ENCODE measurements at places on chromosomes 13 and 19. TPM values are rescaled to one million over a fixed set of nuclear protein-coding genes. Genes with fewer than 3 reads are reported as not detected.
A peak's percentile ranks its signal among the peaks of the same experiment; 100 is the strongest.

DNA sequence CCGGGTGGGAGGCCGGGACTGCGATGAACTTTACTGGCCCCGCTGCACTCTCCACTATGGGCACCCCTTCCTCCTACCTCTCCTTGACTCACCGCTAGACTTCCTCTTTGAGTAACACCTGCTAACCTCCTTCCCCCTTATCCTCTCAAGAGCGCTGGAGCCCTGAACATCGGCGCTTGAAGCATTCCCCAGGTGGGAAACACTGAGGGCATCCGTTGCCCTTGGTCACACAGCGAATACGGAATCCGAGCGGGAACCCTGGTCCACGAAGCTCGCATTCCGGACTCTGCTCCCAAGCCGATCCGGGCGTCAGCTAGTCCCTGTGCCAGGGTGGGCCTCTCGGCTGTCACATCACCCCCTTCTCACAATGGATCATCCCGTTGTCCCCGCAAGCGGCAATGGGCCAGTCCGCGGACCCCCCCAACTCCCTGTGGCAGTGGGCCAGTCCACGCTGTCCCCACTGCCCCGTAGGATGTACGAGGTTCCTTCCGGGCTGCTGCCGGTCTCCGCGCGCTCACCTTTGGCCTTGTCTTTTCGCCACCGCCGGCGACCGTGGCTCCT is 4.2 kb downstream of the LIPE start:
- DNase-seq = peak; percentile 62

GRCh38 chr19:51690454-51691073 is 2.6 kb upstream of the SPACA6 start:
- peak; percentile 66 for DNase-seq

DNA sequence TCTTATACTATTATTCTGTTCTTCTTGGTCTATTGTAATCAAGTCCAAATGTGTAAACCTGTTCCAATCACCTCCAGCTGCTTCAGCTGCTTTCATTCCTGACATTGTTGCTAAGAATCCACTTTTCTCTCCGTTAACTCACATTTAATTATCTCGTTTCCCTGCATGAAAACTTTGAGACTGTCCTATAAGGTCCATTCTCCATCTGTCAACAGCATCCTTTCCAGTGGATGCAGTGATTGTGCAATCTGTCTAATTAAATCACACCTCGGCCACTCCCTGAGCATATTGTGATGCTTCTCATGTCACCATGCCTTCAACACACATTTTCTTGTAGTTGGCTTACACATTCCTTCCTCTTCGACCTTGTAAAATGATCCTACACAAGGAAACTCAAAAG is 1626.9 kb upstream of the SLC10A2 start:
- DNase-seq = no peak

DNA sequence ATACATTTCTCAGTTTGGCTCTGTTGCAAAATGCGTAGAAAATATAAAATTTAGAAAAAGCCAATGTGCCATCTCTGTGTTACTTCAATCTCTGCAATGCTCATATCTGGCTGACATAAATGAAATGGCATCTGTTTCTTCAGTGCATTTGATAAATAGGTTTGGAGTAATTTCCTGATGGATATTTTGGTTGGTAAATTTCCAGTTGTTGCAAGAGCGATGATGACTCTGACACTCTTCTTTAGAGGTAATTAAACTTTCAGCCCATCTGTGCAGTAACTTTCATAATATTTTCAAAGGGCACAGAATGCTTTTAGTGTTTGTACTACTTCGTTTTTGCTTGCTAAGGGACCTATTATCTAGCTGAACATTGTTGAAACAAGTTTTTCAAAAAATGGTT is 1286.4 kb downstream of the PCDH9 start:
- no peak for DNase-seq

DNA sequence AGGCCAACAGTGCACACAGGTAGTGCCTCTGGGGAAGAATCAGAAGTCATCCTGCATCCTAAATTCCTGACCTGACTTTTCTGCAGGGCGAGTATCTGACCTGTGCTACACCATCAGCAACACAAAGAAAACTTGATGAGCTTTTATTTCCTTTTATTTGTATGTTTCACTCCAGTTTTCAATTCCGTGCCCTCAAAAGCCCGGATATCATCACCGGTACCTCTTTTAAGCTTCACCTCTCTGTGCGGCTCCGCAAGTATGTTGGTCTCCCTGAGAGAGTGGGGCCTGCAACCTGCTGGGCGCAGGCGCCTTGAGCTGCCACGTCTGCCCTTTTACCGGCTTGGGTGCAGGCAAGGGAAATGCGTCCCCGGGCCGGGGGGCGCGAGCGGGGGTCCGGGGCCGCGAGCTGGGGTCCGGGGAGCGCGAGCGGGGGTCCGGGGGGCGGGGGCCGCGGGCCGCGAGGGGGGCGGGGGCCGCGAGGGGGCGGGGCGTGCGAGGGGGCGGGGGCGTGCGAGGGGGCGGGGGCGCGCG is 4.3 kb upstream of the DUXA start:
- peak; percentile 62 for DNase-seq

- DNase-seq = no peak
Measured at GRCh38 chr13:56352901-56353300, 787.8 kb upstream of the PRR20A start.

DNA sequence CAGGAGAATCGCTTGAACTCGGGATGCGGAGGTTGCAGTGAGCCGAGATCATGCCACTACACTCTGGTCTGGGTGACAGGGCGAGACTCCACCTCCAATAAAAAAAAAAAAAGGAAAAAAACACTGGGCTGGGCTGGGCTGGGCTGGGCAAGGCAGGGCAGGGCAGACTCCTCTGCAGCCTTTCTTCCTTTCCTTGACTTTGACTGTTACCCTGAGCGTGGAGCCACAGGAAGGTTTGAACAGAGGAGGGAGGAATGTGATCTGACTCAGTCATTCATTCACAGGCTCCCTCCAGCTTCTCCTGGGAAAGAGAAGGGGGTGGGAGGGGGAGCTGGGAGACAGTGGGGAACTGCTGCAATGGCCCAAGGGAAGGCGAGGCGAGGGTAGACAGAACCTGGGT is 2.7 kb upstream of the ACTN4 start:
- no peak for DNase-seq

DNA sequence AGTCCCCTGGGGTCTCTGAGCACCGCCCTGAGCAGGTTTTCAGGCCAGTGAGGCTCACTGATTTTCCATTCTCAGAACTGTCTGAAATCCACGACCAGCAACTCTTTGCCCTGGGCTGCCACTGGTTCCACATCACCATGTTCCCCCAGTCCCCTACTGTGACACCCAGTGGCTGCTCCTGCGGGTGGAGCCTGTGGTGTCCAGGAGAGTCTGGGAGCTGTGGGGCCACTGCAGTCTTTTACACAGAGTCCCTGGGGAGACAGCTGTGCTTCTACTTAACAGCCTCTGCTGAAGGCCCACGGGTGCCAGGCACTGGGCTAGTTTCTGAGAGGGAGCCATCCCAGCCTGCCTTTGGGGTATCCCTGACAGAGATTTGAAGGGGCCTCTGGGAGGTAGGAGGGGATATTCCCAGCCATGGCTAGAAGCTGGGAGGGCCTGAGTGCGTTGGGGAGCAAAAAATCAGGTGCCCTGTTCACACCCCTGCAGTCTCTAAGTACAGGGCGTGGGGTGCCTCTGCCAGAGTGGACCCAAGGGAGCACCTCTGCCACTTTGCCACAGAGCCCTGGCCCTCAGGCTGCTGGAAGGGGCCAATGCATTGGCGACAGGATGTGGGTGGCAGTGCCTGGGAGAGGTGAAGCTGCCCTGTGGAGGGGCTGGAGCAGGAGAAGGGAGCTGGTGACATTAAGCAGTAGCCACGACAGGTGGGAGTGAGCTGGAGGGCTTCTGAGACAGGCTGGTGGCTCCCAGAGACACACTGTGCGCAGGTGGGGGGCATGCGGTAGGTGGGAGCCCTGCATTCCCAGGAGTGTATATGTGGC is 200.2 kb upstream of the ZNF536 start:
- DNase-seq = no peak

- no peak for DNase-seq
Measured at GRCh38 chr19:11446652-11447301, 11.3 kb downstream of the PRKCSH start.

DNA sequence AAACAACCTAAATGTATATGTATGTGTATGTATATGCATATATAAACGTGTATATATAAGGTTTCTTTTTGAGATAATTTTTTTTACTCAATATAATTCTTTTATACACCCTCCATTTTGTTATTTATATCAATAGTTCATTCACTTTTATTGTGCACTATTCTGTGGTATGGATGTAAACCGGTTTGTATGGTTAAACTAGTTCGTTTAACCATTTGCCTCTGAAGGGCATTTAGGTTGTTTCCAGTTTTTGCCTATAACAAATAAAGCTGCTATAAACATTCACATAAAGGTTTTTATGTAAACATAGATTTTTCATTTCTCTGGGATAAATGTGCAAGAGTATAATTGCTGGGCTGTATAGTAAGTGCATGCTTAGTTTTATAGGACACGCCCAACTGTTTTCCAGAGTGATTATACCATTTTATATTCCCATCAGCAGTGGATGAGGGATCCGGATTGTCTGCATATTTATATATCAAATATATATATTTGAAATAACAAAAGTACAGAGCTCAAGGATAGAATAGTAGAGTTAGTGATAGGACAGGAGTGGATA is 380.3 kb downstream of the TSHZ3 start:
- DNase-seq = no peak

- DNase-seq = no peak
Measured at GRCh38 chr13:73278186-73278585, 219.4 kb downstream of the KLF5 start.

- no peak for DNase-seq
Measured at GRCh38 chr13:98938801-98939200, 39.1 kb downstream of the DOCK9 start.

GRCh38 chr19:17328517-17329365 is 5.9 kb downstream of the ANO8 start:
- DNase-seq = no peak

GRCh38 chr13:96632536-96633320 is 361.5 kb downstream of the OXGR1 start:
- no peak for DNase-seq

- DNase-seq = no peak
Measured at GRCh38 chr19:54014920-54015560, 23.6 kb downstream of the CACNG6 start.

DNA sequence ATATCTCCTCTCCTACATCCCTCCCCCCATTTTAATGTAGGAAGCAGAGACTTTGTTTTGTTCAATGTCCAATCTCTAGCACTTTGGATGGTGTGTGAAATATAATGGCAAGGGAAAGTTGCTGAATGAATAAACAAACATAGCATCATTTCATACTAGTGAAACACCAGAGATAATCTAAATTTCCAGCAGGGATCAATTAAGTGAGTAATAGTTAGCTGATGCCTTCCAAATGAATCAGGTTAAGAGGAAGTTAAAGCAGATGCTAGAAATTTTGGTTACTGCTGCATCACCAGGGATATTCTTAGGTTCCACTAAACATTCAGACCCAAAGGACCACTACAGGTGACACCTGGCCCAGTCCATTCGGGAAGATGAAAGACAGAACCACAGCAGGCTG is 8.1 kb downstream of the MRPS31 start:
- DNase-seq = no peak

GRCh38 chr13:80881942-80882445 is 541.1 kb upstream of the SPRY2 start:
- DNase-seq = no peak

GRCh38 chr13:85278851-85279250 is 520.4 kb downstream of the SLITRK6 start:
- no peak for DNase-seq

DNA sequence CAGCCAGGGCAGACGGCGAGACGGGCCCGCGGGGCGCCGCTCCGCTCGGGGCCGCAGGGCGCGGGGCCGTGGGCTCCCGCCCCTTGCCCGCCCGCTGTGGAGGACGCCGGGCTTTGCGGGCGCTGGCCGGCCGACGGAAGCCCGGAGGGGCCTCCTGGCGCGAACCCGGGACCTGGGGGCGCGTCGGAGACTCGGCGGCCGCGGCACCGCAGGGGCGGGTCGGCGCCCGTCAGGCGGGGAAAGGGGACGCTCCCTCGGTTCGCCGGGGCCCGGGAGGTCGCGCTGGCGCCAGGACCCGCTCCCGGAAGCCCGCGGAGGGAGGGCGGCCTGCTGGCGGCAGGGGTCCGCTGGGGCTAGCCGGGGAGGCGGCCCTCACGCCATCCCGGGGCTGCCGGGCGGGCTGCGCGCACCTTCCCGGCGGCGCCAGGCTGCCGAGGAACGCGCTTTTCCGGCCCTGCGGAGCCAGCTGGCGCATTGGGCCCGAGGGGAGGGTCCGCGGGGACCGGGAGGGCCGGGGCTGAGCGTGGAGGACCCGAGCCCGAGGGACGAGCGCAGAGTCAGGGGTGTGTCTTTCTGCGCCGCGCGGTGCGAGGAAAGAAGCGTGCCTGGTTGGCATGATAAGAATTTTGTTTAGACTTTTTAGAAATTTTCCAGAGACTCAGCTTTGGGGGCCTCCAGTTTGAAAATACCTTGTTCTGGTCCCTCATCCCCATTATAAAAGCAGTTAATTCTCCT is 511 bp downstream of the GARRE1 start:
- DNase-seq = peak; percentile 39

Gene PSG11
- not detected for total RNA-seq

Gene RASIP1
- total RNA-seq = 11.2 TPM

Gene KLK14
- total RNA-seq = 0.63 TPM

Gene LRRC63
- total RNA-seq = 9.4 TPM

Gene FLT3
- total RNA-seq = 2.4 TPM

Gene LRRC8E
- total RNA-seq = 0.79 TPM

Gene MBD3
- 153 TPM for total RNA-seq

Gene MEF2B
- total RNA-seq = 3.0 TPM

Gene SULT2B1
- total RNA-seq = 1.1 TPM

Gene AP1M2
- total RNA-seq = 7.7 TPM

Gene COL4A1
- total RNA-seq = 35.5 TPM

Gene POP4
- total RNA-seq = 79.8 TPM
